A172 (cell line): ENCODE measurements at places on chromosomes 16 and 17. TPM values are rescaled to one million over a fixed set of nuclear protein-coding genes. Genes with fewer than 3 reads are reported as not detected.

GRCh38 chr17:51423421-51424160, 163.2 kb downstream of the UTP18 start:
- DNase-seq = no peak

CBLN1 gene
- total RNA-seq = not detected in 2 replicates

MT1A gene
- total RNA-seq = not detected in 2 replicates

DNA sequence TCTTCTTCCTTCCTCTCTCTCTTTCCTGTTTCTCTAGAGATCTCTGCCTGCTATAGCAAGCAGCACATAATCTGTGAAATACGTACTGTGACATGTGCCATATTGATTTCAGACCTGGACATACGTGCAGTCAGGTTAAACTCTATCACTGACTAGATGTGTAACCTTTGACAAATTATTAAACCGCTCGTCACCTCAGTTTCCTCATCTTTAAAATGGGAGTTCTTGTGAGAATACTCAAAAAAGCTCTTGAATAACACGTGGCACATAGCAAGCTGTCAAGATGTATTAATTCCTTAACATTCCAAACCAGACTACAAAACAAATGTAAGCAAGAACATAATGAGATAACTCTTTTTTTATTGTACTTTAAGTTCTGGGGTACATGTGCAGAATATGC, 170.0 kb downstream of the PHKB start:
- no peak for DNase-seq

DNA sequence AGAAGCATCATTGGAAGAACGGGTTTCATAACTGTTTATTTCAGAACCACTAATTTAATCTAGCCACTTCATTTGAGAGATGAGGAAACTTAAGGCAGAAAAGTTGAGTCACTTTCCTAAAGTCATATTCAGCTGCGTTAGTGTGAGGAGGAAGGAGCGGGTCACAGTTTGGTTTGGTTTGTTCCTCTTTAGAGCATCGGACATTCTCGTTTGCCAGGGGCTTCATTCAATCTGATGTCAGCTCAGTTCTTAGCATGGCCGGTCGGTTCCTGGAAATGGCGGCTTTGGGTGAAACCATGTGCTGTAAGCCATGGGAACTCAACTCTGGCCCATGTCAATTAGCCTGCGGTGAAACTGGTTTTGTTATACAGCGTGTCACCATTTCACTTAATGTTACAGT, 186.5 kb downstream of the LGALS9B start:
- no peak for DNase-seq
